ENCODE measurements at places on chromosomes 7 and 10.
A peak's percentile ranks its signal among the peaks of the same experiment; 100 is the strongest.

DNA sequence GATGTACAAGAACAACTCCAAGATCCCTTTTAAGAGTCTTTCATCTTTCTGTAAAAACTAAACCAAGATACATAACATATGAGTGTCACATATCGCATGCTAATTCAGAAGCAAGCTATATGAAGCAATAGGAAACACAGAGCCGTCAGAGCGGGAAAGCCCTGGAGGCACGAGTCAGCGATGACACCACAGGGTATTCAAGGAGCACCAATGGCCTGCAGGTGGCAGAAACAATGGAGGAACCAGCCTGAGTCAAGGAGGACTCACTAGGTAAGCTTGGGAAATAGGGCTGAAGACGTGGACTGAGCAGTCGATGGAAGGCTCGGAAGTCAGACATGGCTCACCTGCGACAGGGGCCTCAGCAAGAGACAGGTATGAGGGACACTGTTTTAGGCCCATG lies 214.4 kb downstream of the FAM107B start:
- peak; percentile 68 for DNase-seq

DNA sequence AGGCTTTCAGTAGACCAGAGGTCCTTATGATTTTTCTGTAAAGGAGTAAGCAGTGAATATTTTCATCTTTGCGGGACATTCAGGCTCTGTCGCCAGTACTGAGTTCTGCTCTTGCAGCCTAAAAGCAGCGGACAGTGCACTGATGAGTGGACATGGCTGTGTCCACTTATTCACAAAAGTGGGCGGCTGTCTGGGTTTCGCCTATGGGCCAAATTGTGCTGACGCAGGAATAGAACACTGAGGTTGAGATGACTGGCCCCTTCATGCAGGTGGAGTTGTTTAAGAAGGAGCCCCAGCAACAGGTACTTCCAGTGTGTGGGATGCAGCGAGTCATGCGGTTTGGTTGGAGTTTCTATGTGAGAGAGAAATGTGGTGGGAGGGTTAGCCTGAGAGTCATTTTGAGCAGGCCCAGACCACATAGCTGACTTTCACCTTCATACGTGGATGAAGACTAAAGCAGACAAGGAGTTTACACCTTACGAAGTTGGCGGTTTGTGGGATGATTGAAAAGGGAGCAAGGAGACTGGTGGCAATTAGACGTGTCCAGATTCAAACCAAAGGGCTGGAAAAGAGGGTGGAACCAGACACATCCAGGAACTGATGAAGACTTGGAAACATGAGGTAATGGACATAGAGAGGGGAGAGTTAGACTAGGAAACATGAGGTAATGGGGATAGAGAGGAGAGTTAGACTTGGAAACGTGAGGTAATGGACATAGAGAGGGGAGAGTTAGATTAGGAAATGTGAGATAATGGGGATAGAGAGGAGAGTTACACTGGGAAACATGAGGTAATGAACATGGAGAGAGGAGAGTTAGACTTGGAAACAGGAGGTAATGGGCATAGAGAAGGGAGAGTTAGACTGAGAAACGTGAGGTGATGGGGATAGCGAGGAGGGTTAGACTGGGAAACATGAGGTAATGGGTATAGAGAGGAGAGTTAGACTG lies 38.2 kb downstream of the WDR37 start:
- peak; percentile 70 for DNase-seq

DNA sequence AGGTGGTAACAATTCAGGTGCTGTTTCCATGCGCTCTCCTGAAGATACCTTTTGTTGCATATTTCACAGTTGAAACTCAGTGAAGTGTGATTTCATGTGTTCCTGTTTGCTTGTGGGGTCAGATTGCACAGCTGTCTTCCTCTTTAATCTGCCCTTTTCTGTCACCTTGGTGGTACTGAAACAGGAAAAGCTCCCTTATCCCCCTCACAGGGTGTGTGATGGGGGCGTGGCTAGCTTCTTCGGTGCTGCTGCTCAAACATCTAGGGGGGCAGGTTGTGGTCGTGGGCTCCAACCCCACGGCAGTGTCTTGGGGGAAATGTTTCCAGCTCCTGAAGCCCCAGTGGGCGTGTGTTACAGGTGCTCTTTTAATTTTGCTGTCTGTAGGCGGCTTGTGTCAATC lies 107.4 kb upstream of the KLF14 start:
- DNase-seq = no peak

GRCh38 chr7:69445541-69445940 lies 152.7 kb upstream of the AUTS2 start:
- no peak for DNase-seq

GRCh38 chr10:74988832-74989561 lies 122.5 kb upstream of the SAMD8 start:
- no peak for DNase-seq

GRCh38 chr7:35749556-35749955 lies 51.3 kb upstream of the SEPTIN7 start:
- no peak for DNase-seq

- DNase-seq = no peak
These were observed 944 bp downstream of the AVL9 start for GRCh38 chr7:32496052-32496813.

DNA sequence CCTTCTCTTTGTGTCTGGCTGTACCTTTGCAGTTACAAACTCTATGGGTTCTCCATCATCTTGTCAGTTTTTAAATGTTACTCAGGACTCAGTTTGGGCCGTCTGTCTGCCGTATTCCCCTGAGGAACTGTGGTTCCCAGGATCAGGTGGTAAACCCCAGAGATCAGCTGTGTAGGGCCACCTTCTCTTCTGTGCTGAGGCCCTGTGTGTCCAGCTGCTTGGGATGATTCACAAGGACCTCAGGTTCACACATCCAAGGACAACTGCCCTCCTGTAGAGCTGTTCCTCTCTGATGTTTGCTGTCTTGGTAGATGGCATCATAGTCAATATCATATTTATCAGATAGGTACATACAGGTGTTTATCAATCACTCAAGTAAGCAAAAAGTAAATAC lies 24.5 kb downstream of the CUL1 start:
- DNase-seq = no peak

GRCh38 chr10:62048919-62049623 lies 147.6 kb downstream of the ARID5B start:
- DNase-seq = peak; percentile 68

- DNase-seq = no peak
These were observed 49.7 kb upstream of the ANTXRL start for GRCh38 chr10:46236941-46237681.

GRCh38 chr7:37642028-37642540 lies 41.5 kb upstream of the GPR141 start:
- DNase-seq = no peak

GRCh38 chr10:1162481-1163203 lies 106.5 kb downstream of the WDR37 start:
- no peak for DNase-seq

DNA sequence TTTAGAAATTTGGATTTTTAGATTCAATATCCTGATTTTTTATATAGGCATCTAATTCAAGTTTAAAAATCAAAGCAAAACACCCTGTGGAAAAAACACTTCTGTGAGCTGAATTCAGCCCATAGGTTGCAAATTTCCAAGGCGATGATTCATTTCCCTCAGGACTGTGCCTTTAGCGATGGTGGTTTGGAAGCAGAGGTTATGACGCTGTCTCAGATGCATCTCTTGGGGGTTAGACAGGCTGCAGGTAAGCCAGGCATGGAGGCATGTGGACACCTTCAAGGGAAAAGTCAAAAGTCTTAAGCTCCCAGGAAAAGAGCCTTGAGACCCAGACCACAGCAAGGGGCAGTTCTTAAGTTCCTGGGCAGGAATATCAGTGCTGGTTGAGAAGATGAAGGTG lies 9.5 kb upstream of the FRA10AC1 start:
- DNase-seq = no peak

- DNase-seq = no peak
These were observed 4.8 kb downstream of the ADCK2 start for GRCh38 chr7:140677496-140677895.

DNA sequence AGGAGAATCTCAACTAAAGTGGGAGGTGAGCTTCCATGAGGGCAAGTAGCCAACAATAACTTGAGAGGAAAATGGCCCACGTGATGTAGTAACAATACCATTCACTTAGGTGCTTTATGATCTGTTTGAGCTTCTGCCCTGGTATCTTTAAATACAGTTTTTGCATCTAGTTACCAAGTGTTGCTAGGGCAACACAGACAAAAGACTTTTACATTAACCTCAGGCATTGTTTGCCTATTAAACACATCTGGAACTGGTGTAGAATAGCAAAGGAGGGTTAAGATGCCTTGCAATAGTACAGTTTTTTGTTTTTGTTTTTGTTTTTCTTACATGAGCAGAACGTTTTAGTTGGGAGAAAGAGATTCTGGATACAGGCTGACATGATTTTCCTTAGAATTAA lies 97.7 kb upstream of the MTPN start:
- no peak for DNase-seq

DNA sequence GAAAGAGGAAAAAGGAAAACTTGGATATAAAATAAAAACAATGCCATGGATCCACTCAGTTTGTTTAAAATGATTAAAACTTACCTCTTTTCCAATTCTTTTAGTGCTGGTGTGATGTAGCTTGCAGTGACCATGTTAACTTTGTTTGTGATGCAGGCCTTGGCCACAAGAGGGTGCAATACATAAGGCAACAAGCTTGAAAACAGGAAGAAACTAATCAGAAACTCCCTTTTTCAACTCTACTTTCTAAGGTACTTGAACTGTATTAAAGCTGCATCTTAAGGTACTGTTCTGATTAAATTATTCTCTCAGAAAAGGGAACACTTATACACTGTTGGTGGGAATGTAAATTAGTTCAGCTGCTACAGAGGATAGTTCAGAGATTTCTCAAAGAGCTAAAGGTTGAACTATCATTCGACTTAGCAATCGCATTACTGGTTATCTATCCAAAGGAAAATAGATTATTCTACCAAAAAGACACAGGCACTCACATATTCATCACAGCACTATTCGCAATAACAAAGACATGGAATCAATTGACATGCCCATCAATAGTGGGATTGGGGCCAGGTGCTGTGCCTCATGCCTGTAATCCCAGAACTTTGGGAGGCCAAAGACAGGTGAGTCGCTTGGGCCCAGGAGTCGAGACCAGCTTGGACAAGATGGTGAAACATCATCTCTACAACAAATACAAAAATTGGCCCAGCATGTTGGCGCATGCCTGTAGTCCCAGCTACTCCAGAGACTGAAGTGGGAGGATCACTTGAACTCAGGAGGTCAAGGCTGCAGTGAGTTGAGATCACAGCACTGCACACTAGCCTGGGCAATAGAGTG lies 50.9 kb downstream of the AASS start:
- DNase-seq = peak; percentile 53

- no peak for DNase-seq
These were observed 68.6 kb downstream of the C7orf25 start for GRCh38 chr7:42843205-42843800.

DNA sequence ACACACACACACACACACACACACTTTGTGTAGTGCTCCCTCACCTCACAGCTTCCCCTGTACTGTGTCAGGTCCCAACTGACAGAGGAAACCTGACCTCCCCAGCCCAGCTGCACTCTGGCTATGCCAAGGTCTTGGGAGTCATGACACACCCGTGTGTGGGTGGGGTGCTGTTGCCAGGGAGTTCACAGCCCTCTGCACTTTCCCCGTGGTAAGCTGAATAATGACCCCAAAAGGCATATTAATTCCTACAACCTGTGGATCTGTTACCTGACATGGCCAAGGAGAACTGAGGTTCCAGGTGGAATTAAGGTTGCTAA lies 8.9 kb upstream of the NANOS1 start:
- no peak for DNase-seq

DNA sequence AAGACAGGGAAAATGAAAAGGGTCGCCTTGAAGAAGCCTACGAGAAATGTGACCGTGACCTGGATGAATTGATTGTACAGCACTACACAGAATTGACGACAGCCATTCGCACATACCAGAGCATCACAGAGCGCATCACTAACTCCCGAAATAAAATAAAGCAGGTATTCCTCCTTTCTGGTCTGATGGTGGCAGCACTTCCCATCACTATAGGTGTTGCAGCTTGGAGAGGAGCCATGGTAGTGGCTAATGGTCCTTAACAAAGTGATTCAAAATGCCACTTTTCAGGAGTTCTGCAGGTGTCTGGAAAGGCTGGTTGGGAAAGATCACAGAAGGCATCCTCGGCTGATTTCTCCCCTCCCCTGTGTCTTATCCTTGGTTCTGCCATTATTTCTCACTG lies 22.1 kb downstream of the EXOC4 start:
- no peak for DNase-seq

DNA sequence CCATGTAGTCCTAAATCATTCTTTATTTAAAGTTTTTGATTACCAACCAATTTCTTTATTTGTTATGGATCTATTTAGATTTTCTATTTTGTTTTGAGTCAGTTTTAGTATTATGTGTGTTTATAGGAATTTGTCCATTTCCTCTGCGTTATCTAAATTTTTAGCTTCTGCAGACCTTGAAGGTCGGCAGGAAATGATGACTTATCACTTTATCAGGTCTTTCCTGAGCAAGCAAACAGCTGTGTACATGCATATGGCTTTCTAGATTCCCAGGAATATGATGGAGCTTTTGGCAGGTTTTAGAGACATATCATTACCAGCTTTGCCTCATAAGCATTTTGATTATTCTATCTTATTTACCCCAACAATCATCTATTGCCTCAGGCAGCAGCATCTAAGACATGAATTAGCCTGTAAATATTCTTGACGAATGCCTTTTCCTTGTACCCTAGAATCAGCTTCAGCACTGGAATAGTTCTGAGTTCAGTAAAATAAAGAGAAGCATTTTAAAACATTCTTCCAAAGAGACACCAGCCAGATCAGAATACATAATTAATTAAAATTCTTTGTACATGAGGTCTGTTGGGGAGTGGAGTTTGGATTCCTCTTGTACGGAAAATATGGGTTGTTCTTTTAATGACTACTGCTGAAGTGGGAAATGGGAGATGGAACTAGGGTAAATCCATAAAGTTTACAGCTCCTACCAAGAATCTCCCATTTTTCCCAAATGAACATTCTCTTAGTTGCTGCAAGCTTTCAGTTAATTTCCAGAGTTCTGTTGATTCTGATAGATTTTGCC lies 408.8 kb upstream of the SEMA3C start:
- no peak for DNase-seq

GRCh38 chr10:113788604-113789083 lies 37.2 kb downstream of the PLEKHS1 start:
- no peak for DNase-seq

DNA sequence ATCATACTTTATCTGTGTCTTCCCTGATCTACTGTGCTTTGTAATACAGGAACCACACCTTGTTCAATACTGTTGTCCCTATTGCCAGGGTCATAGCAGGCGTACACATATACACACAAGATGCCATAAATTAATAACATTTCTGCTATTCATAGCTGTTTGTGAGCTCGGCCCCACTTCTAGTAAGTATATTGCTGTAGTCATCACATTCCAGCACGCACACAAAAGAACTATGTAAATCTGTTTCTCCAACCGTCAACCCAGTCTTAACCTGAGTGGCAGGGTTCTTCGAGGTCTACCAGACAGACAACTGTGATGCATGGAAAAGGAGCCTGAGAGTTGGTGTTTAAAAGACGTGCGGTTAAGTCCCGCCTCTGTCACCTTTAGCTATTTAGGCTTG lies 5.7 kb upstream of the CACNB2 start:
- no peak for DNase-seq

Data from stimulated activated CD4-positive, alpha-beta T cell treated with anti-CD3 and anti-CD28 coated beads, Interleukin-12 subunit alpha, Interleukin-12 subunit beta, amount 100 ng/mL, for 24 hours (primary cell).